ENCODE measurements at places on chromosomes 3 and 15. TPM values are rescaled to one million over a fixed set of nuclear protein-coding genes. Genes with fewer than 3 reads are reported as not detected.

ADAMTS9 gene
- total RNA-seq, result 24.1 TPM

ZPLD1 gene
- not detected for total RNA-seq

PFKFB4 gene
- 22.0 TPM for total RNA-seq

LYZL4 gene
- not detected for total RNA-seq

KBTBD13 gene
- not detected for total RNA-seq

CLDN11 gene
- total RNA-seq, result 13.9 TPM

INAFM2 gene
- 10.6 TPM for total RNA-seq

GRK7 gene
- under 0.01 TPM for total RNA-seq

SAMD7 gene
- total RNA-seq, result not detected

ADAMTS17 gene
- total RNA-seq, result 9.4 TPM

SCG5 gene
- 136 TPM for total RNA-seq

TMCO5A gene
- total RNA-seq, result not detected

RASL12 gene
- total RNA-seq, result 2.4 TPM

KIF7 gene
- total RNA-seq, result 4.9 TPM

POLG gene
- 39.1 TPM for total RNA-seq

NR2E3 gene
- total RNA-seq, result not detected

PCLAF gene
- total RNA-seq, result 2.9 TPM

LNP1 gene
- 11.0 TPM for total RNA-seq

ZDHHC19 gene
- total RNA-seq, result not detected

BFSP2 gene
- total RNA-seq, result not detected

FETUB gene
- not detected for total RNA-seq

ANKUB1 gene
- 0.41 TPM for total RNA-seq

PLSCR5 gene
- under 0.01 TPM for total RNA-seq

TM4SF4 gene
- total RNA-seq, result not detected

C2CD4A gene
- under 0.01 TPM for total RNA-seq

NRG4 gene
- total RNA-seq, result not detected

TIMMDC1 gene
- 31.0 TPM for total RNA-seq

SSR3 gene
- 115 TPM for total RNA-seq

COMMD4 gene
- total RNA-seq, result 21.2 TPM

ZNF385D gene
- 17.5 TPM for total RNA-seq

ZIC1 gene
- 20.0 TPM for total RNA-seq

IL12A gene
- 2.0 TPM for total RNA-seq

CCDC66 gene
- total RNA-seq, result 92.5 TPM

Measured in frontal cortex (tissue), 4 donors.